ENCODE measurements at places on chromosomes 1 and 21.

GRCh38 chr1:104878203-104878909 is 1128.7 kb downstream of the AMY1C start:
- no peak for DNase-seq

DNA sequence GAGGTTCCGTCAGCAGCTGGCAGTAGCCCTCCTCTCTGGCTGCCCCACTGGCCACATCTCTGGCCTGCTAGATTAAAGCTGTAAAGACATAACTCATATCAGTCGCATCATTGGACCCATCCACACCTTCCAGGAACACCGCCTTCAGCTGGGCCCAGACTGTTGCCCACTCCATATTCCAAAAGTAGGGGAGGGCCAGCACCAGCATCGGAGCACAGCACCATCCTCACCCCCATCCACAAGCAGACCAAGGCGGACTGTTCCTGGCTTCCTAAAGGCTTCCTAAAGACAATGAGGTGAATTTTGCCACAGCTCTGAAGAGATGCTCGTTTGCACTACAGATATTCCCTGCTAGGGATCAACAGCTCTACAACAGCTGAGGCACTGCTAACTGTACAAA is 3.5 kb downstream of the SHISA4 start:
- no peak for DNase-seq

GRCh38 chr1:162561616-162562469 is at the start of gene UAP1:
UAP1 (plus strand) TSS chr1:162561722; CDS start chr1:162566069, 4,347 bp downstream.
- peak; percentile 24 for DNase-seq

GRCh38 chr1:35180776-35181374 is 12.1 kb downstream of the SFPQ start:
- no peak for DNase-seq

GRCh38 chr1:72936151-72936740 is 653.9 kb upstream of the NEGR1 start:
- no peak for DNase-seq

DNA sequence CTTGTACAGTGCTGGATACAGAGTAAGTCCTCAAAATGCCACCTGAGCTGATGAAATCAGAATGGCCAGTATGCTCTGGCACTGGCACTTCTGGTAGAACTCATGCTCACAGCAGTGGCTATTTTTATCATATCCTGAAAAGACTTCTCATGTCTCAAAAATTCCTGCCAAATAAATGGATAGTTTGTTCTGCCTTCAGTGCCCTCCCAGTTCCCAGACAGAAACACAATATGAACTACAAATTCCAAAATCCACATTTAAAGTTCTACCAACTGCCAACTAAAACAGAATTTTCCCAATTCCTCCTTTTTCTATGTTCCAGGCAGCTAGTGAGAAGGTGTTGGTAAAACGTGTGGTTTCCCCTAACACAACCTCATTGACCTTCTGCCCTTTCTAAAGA is 51.4 kb upstream of the RGS1 start:
- no peak for DNase-seq

DNA sequence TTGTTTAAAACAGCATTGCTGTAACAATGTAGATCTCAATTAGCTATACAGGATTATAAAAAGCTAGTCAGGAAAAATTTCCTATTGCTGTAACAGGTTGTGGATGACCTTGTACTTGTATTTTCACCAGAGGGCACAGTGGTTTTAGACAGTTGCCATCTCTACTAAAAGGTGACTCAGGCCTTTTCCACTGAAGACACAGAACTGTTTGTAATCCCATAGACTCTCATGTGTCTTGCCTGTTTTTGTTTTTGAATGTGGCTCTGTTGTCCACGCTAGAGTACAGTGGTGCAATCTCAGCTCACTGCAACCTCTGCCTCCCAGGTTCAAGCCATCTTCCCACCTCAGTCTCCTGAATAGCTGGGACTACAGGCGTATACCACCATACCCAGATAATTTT is 5.9 kb downstream of the MTFR1L start:
- no peak for DNase-seq

DNA sequence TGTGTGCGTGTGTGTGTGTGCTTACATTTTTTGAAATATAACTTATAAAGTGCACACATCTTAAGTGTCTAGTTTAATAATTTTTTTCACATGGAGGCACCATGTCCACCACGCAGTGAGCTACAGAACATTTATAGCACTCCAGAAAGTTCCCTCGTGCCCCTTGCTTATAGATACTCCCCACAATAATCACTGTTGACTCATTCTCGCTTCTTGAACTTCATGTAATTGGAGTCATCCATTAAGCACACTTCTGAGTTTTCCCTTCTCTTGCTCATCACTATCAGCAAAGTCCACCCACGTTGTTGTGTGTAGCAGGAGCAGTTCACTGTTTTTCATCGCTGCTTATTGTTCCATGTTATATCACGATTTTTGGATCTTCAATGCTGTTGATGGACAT is 78.4 kb upstream of the DISP3 start:
- DNase-seq, result no peak

GRCh38 chr1:210415846-210416448 is 87.2 kb downstream of the HHAT start:
- no peak for DNase-seq

DNA sequence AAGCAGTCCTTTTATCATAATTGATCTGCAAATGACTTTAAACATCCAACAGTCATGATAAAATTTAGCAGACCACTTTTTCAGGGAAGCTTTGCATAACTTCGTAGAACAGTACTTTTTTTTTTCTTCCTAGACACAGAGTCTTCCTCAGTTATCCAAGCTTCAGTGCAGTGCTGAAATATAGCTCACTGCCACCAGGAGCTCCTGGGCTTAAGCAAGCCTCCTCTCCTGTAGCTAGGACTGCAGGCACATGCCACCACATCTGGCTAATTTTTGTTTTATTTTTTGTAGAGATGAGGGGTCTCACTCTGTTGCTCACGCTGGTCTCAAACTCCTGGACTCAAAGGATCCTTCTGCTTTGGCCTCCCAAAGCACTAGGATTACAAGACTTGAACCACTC is 3.8 kb downstream of the F13B start:
- no peak for DNase-seq
